ENCODE measurements at places on chromosomes 1 and 21.

- no peak for DNase-seq
These were observed 75.2 kb upstream of the B3GALT5 start for GRCh38 chr21:39537571-39537970.

DNA sequence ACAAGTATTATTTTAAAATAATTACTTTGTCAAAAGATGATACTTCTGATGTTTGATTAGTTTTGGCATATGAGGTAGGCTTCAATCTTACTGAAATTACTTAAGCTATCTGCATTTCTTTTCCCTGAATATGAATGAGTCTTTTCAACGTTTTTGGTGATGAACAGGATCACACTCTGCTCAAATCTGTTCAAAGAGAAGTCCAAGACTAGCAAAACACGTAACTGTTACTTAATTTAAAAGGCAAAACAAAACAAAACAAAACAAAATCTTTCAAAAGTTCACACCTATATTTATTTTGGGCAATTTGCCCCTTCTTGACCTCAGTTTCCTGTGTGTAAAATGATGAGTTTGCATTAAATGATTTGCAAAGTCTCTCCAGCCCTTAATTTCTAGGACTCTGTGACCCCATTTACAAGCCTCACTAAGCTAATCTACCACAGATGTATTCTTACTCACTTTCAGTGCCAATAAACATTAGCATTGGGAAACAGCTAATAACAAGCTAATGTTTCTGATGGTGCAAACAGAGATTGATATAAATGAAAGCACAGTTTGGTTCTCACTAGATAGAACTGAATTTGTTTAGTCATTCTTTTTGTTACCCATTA, 865.4 kb downstream of the LTN1 start:
- no peak for DNase-seq

- DNase-seq: no peak
These were observed 55.6 kb upstream of the ADAR start for GRCh38 chr1:154663471-154664060.

- no peak for DNase-seq
These were observed 205.8 kb downstream of the ZNF326 start for GRCh38 chr1:90200646-90201205.

DNA sequence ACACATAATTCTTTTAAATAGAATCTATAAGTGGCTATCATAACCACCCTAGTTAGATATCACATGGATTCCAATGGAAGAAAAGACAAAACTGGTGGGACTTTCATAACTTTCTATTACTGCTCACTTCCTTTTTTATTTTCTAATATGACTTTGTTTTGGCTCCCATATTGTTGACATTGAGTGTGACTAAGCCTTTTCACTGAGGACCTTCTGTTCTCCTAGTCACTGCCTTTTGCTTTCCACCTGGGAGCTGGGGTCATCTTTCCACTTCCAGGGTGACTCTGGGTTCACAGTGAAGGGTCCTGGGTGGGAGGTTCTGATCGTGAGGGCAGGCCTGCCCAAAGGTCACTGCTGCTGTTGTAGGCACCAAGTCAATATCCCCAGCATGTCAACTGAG, 275.8 kb downstream of the TGFB2 start:
- DNase-seq: no peak

- no peak for DNase-seq
These were observed 29.8 kb downstream of the SHISAL2A start for GRCh38 chr1:52662645-52663313.

DNA sequence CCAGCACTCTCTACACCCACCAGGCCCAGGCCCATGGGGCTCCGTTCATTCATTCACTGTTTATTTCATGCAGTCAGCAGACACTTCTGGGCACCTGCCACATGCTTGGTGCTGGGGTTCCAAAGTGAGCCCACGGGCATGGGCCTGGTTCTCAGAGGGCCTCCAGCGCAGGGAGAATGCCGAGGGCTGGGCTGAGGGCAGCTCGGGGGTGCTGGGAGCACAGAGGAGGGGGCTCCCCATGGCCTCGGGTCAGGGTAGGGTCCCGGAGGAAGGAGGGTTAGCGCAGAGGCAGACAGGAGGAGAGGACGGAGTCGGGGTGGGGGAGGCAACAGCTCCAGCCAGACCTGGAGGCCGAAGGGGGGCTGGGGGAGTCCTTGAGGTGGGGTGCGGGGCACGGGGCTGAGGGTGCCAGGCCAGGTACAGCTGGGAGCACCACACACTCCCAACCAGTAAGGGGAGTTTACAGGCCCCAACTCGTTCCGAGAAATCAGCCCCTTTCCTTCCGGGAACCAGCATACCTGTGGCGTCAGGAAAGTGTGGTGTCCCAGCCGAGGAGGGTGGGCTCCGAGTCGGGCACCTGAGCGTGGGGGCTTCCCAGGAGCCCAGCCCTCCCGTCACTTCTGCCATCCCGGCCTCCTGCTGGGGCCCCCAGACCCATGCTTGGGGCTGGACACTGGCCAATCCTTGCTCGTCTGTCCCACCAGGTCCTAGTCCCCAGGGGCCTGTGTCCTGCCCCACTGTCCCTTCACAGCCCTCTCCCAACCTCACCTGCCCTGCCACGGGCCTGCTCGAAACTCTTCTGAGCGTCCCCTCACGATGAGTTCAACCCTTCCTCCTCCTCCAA, 10.8 kb downstream of the ARHGEF16 start:
- DNase-seq: no peak

- DNase-seq: no peak
These were observed 308.3 kb upstream of the USP25 start for GRCh38 chr21:15421441-15421881.

Measured in CD4-positive, alpha-beta T cell treated with Interleukin-10 for 1 hour (primary cell).